ENCODE measurements at places on chromosomes 5 and 9.

DNA sequence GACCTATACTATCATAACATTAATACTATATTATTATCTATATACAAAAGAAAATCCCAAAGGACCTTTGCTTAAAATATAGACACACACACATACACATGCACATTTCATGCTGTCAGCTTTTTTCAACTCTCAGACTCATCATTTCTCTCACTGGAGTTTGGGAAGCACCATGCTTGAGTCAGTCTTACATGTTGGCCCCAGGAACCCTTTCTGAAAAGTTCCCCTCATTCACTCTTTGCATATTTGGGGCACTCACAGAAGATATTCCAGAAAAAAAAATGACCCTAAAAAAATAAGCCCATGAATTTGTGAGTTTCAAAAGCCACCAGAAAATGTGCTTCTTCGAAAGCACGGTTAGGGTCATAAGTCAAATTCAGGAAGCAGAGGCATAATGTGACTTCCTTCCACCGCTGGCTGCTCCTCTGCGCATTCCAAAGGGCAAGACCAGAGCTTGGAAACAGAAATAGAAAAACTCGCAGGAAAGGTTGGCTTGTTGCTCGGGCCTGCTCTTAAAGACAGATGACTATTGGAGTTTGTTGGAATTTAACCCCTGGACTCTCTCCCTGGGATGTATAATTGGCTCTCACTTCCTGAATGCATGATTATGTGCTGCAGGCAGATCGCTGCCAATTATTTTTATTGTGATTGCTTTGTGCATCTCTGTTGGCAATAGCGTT is 129.7 kb upstream of the IQGAP2 start:
- no peak for DNase-seq

- DNase-seq: no peak
These were observed 42.2 kb upstream of the FBXW11 start for GRCh38 chr5:172048539-172049101.

DNA sequence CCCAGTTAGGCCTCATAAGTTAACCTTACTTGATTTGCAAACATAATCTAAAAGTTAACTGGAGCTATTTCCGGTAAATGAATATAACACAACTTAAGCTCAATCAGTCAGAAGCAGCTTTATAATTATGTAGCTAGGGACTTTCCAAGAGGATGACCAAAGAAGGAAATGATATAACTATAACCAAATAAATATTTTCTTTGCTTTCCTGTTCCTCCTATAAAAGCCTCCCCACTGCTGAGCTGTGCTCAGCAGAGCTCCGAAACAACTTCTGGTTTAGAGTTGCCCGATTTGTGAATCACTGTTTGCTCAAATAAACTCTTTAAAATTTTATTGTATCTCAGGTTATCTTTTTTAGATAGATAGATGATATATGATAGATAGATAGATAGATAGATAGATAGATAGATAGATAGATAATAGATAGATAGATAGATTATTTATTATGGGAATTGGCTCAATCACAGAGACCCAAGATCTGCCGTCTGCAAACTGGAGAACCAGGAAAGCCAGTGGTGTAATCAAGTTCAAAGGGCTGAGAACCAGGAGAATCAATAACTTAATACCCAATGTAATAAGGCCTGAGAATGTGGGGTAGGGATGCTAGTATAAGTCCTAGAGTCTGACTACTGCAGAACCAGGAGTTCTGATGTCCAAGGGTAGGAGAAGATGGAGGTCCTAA is 19.3 kb upstream of the TMEM161B start:
- no peak for DNase-seq

- no peak for DNase-seq
These were observed 28.0 kb downstream of the TNIP1 start for GRCh38 chr5:151052836-151053235.

DNA sequence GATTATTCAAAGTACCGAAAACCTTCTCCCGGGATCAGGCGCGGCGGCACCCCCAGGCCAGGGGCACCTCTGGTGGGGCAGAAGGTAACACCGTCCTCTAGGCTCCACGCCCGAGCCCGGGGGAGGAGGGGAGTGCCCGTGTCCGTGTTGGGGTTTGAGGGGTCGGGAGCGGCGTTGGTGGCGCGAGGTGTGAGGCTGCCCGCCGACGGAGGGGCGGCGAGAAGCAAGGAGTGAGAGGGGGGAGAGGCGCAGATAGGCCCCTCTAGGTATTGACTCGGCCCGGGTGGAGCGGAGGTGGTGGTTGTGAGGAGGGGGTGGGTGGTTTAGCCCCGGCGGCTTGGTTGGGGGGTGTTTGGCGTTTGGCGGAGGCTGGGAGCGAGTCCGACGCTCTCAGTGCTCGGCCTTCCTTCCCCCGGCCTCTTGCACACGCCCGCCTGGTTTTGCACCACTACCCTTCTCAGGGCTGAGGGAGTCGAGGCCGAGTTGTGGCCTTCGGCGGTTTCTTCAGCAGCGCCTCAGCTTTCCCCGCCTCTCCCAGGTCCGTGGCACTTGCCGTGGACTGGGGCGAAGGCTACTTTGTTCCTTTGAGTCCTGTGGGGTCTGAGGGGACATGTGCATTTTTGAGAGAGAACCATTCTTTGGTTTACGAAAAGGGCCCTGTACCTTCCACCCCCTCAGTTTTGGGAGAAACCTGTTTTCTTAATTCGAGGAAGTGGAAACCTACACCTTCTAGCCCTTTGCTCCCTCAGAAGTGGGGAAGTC is 450 bp downstream of the GPBP1 start:
- no peak for DNase-seq

GRCh38 chr5:150131978-150132694 is 23.5 kb downstream of the PDGFRB start:
- no peak for DNase-seq

DNA sequence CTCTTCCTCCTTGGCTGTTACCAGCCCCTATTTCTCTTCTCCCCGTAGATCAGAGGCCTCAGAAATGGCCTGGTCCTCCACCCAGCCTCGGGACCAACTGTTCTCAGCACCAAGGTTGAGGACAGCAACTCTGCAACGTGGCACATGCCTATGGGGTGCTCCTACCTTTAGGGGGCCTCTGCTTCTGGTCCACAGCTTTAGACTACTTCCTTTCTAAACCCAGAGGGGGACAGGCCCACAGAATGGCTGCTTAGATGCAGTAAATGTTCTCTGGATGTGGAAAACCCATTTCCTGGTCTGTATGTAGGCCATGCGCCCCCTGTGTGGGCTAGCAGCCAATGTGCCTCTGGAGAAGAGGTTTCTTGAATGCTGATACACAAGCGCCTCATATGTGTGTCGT is 68.4 kb downstream of the NRG2 start:
- peak; percentile 46 for DNase-seq

GRCh38 chr9:120265791-120266190 is 314.2 kb downstream of the CDK5RAP2 start:
- no peak for DNase-seq

DNA sequence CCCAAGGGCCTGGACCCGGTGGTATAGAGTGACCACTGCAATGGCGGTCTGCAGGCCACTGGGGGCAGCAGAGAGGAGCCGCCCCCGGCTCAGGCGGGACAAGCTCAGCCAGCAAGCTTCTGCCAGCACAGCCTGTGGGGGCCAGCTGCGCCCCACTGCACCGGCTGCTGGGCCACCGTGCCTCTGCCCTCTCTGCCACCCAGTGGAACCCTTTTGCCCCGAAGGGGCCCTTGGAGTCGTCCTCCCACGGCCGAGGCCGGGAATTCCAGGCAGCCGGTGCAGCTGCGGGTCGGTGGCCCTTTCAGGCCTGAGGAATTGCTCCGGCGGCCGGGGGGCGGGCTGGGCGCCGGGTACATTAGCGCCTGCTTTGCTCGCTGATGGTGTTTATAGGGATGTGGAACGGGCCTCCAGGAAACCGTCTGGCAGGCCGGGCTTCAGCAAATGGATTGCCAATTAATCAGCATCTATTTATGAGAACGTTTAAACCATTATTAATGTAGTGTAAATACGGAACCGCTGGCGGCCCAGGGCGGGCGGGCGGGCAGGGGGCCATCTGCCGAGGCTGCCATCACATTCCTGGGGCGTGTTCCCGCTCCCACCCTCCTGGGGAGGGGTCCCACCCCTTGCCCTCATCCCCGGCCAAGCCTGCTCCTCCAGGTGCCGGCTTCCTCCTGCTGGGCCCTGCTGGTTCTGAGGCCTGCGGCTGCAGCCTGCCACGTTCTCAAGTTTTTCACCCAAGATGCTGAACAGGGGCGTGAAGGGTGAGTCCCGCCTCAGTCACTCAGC is 127.4 kb downstream of the BARX1 start:
- DNase-seq: peak; percentile 87

GRCh38 chr9:135002336-135002735 is 84.6 kb upstream of the FCN1 start:
- DNase-seq: no peak

DNA sequence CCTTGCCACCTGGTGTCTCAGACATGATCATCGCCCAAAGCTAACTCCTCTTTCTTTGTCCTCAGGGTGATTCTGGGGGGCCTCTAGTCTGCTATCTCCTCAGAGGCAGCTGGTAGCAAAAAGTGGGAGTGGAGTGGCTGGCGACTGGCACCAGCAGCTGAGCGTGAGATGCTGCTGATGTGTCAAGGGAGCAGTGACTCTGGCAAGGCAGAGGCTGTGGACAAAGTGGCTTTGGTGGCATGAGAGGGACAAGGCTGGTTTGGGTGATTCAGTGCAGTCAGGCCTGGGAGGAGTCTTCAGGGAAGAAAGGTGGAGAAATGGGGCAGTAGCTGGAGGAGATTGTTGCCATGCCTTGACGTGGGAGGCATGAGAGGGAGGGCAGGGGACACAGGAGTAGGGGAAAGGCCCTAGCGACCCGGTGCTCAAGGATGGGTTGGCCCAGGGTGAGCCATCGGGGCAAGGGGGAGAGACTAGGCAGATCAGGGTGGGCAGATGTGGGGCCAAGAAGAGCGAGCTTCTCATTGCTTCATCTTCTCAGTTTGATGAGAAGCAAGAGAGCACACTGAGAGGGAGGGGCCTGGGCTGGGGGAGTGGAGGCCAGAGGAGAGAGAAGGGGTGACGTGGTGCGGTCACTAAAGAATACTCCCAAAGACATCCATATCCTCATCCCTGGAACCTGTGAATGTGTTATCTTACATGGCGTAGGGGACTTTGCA is 64.2 kb upstream of the SPTLC1 start:
- DNase-seq: no peak

DNA sequence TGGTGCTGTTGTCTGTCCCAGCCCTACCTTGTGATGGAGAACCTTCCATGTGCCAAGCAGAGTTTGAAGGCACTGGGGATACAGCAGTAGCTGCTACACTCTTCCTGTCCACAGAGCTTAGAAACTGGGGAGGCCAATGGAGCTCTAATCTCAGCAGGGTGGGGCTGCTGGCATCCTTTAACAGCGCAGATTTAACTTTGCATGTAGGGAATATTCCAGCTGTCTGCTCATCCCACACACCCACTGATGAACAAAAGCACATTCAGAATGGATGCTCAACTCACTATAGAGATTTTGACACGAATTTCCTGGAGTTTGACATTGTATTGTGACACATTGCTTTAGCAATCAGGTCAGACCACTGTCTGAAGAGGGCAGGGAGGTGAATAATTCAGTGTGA is 49.0 kb downstream of the TMEM215 start:
- DNase-seq: no peak

DNA sequence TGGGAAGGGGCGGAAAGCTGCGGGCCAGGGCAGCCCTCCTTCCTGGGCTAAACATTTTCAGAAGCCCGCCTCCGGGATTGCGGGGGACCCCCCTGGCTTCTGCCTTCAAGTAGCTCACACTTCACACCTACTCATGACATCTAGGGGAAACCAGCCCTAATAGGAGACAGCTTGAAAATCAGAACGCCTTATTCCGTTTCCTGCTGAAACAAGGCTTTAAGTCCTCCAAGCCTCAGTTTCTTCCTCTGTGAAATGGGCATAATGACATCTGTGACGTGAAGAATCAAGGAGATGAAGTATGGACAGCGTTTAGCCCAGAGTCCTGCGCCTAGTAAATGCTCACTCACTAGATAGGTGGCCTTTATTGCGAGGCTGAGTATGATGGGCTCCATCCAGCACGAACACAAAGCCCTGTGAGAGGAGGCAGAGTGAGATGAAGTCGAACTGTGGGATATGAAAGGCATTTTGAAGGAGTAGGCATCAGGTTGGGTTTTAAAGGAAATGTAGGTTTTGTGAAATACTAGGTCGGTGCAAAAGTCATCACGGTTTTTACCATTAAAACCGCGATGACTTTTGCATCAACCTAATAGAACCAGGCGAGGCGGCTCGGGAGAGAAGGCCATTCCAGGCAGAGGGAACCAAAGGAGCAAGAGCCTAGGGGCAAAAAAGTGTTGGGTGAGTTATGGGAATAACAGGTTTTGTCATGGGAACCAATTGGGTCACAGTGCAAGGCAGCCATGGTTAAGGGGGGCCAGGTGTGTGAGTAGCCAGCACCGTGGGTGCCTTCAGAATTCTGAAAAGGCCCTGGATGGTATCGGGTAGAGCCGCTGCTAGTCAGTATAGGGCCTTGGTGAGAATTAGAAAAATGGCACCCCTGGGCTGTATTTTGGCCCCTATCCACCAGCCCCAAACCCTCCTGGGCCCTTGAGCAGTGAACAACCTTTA is 1.0 kb upstream of the TSC1 start:
- DNase-seq: no peak

DNA sequence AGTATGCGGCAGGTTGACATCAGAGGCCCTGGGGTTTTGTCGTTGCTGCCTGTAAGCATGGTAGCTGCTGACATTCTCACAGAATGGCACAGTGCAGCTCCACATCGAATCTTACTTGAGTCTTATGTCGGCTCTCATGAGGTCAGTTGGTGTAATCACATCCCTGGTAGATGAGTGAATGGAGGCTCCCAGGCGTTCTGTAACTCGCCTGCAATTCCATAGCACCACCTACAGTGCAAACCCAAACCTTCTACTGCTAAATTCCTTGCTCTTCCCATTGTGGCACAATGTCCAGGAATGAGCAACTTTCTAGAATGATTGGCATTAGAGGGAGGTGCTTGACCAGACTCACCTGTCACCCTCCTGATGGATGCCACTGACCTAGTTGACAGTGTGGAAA is 578.4 kb downstream of the CCDC171 start:
- DNase-seq: no peak

GRCh38 chr9:123948286-123948685 is 18.4 kb upstream of the DENND1A start:
- no peak for DNase-seq

DNA sequence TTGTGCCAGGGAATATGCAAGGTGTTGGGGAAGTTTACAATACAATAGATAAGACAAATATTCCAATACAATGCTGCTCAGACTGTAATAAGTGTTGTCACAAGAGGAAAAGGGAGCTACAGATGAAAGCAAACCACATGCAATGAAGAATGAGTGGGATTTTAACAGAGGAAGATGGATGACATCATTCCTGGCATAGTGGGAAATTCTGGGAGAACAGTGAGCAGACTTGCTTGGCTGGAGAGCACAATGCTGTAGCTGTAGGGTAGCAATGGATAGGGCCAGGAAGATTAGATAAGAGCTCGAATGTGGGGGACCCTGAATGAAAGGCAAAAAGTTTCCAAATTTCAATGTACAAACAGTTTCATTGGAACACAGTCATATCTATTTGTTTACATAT is 9.5 kb upstream of the DPYSL3 start:
- DNase-seq: no peak
